ENCODE measurements at places on chromosomes 16 and 17.

GRCh38 chr16:21101631-21102420 lies 48.8 kb downstream of the DNAH3 start:
- peak; percentile 30 for DNase-seq

DNA sequence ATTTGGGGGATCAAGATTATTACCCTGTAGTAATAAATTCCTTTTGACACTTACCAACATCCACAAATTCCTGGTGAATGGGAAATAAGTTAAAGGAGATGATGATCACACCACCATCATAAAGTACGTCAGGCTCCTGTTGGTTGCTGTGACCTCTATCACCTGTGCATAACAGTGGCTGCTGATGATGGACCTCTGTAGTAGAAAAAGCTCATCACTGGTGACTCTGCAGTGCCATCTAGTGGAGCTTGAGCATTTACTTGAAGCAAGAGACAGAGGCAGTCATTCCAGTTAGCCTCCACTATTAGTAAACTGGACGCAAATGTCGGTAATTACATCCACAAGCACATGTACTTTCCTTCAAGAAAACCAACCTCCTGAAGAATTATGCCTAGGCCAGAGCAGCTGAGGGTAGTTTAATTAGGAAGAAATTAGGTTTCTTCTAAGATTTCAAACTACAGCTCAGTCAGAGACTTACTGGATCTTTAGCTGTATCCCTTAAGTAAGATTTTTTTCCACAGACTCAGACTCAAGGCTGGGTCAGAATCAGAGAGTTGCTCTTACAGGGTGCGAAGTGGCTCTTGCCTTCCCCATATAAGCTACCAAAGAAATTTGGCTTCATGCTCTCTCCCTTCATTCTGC lies 39.3 kb downstream of the CYB561 start:
- DNase-seq, result peak; percentile 40

- DNase-seq, result peak; percentile 30
These were observed 1.6 kb upstream of the N4BP1 start for GRCh38 chr16:48611329-48612137.

DNA sequence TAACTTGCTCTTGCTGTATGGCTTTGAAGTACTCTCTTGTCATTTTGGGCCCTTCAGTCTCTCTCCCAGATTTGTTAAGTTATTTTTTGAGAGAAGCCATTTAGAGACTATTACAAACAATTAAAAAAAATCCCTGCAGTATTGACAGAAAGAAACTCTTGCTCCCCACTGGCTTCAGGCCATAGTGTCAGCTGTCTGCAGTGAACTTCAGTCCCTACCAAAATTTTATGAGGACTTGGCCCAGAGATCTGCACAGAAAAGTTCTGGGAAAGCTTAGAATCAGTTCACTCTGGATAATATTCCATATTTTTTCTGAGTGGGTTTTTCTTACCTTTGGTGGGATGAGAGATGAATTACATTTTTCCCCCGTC lies 30.9 kb upstream of the SUPT4H1 start:
- DNase-seq, result no peak

- no peak for DNase-seq
These were observed 170.3 kb upstream of the RPH3AL start for GRCh38 chr17:522919-523318.

- no peak for DNase-seq
These were observed 12.5 kb downstream of the ARHGAP23 start for GRCh38 chr17:38440614-38441397.

GRCh38 chr17:27384726-27385125 lies 71.5 kb upstream of the KSR1 start:
- DNase-seq, result no peak

DNA sequence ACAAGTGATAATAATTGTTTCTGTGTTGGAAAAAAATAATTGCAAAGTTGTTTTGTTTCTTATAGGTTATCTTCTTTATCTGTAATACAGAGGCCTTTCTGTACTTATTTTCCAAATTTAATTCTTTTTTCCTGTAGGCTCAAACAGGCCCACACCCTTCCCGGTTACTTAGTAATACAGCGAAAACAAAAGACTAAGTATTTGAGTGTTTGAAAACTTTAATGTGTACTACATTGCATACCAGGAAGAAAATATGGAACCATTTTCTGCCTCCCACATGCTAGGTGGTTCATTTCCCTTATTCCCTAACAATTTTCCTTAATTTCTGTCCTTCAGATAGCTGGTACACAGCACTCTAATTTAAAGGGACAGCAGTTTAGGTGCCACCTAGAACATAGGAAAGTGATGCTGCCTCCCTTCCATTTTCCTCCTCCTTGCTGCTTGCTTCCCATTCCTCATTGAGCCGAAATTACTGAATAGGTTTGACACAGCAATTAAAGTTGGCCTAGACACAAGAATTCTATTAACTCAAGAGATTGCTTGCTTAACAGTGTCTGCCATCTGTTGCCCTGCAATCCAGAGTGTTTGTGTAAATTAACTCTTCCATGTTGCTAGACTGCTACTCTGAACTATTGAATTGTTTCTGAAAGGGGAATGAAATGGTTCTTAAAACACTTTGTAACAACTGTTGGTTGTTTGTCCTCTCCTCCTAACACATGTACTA lies 24.2 kb downstream of the CYB5B start:
- no peak for DNase-seq

DNA sequence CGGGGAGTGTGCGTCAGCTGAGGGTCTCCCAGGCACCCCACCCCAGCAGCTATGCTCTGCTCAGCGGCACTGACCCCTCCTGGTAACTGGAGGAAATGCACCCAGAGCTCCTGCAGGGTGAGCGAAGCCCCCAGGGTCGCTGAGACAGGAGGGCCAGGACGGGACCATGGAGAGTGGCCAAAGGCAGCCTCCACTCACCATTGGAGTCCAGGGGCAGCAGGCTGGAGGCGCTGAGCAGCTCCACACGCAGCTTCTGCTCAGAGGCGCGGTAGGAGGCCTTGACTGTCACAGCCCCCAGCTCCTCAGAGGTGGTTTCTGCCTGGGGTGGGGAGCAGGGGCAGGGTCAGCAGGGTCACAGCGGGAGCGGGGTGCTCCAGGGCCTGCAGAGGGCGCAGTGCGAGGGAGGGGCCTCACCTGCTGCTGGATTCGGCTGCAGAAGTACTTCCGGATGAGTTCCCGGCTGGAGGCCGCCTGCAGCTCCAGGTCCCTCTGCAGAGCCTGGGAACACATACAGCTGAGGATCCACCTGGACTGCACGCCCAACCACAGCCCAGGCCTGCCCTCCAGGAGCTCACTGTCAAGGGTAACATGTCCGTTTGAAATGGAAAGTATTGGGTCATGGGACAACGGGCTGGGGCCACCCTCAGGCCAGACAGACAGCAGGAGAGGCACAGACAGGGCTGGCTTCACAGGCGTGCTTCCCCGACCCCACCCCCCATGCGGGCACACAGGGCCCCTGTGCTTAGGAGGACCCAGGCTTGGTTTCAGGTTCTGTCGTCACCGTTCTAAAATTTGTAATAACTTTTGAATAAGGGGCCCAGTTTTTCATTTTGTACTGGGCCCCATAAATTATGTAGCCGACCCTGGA lies 13.8 kb downstream of the UNC13D start:
- DNase-seq, result peak; percentile 38

GRCh38 chr17:74930535-74931036 lies 5.1 kb upstream of the OTOP3 start:
- DNase-seq, result no peak

DNA sequence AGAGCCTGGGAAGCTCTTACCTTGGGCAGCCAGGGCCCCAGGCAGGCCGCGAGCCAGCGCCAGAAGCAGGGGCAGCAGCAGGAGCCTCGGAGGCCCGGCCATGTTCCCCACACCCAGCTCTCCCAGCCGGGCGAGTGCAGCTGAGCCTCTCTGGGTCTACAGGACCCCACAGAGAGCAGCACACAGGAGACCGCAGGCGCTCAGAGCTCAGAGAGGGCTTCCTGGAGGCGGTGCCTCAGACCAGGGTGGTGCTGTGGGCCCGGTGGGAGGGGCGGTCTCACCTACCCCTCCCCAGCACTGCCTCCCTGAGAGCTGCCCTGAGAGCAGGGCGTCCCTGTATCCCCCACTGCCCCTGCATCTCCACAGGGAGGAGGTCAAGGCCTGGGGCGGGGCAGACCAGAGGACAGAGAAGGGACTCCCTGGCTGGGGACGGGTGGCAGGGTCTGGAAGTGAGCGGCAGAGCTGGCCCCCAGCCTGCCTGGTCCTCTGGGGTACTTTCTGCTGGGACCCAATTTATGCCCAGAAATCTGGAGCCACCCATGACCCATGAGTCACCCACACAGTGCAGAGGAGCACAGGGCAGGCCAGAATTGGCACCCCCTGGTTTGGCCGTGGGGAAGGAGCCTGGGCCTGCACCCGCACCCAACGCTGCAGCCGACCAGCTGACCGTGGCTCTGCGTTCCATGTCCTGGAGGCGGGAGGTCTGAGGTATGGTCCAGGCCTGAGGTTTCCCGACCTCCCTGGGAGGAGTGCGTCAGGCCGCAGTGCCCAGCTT lies at the start of gene CD7:
Gene CD7 (minus strand): TSS at position 215 of the 775 bp plus-strand sequence. CDS start 113 bp downstream, at position 102.
- DNase-seq, result peak; percentile 61

DNA sequence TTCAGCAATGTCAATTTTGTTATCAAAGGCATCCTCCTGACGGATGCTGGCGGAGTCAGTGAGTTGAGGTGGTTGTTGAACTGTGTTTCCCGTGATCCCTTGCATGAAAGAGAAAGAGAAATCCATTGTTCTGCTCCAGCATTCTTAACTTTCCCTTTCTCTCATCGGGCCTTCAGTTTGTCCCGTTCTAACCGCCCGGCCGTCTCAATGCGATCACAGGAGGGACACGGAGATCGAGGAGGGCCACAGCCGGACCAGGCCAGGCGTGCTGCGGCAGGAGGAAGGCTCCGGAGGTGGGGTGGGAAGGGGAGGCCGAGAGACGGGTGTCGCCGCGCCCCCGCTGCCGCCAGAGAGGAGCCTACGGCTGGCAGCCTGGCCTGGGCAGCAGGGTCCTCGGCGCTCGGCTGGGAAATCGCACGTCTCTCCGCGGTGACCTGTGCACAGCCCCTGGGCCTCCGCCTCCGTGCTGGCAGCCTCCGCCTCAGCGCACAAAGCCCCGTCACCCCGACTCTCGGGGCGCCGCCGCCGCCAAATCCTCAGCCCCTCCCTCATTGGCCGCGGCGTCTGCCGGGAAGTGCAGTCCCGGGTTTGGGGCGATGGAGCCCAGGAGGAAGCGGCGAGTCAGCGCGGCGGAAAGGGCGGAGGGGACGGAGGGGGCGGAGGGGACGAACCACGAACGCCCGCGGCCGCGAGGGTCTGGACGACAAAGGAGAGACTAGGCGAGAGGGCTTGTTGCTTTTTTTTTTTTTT lies 38.1 kb downstream of the SOST start:
- DNase-seq, result peak; percentile 74

DNA sequence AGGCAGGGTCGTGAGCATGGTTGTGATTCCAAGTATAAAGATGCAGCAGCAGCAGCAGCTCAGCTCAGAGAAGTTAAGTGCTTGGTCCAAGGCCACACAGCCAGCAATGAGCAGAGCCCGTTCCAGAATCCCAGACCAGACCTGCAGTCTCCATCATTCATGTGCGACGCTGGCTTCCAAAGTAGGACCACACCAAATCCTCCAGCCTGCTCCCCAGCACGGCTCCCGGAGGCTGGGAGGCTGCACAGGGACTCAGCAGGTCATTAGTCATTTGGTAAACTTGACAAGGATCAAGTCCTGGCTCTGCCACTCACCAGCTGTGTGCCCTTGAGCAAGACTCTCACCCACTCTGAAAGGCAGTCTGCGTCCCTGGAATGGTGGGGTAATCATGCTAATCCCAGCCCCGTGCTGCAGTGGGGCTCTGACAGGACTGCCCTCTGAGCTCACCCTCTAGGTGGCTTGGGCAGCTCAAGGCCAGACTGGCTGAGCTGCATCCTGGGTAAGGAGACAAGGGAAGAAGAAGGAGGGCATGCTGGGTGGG lies 95.1 kb upstream of the TMEM132E start:
- DNase-seq, result no peak

GRCh38 chr16:69916462-69916861 lies 34.7 kb upstream of the CLEC18A start:
- DNase-seq, result no peak

- no peak for DNase-seq
These were observed 196.0 kb downstream of the MAF start for GRCh38 chr16:79404571-79404970.

DNA sequence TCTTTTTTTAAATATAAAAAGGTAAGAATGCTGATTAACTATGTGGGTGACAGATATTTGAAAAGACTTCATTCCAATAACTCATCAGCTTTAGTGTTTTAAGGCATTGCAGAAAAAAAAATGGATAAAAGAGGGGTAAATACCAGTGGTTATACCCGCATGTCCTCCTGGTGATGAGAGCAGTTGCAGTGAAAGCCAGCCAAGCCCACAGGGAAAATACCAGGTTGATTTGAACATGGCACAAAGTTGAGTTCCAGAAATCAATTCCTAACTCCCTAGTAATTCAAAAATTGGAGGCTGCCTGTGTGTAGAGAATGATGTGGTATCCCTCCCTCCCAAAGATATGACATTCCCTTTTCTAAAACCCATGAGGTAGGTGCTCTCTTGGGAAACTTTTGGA lies 453.2 kb upstream of the SOX9 start:
- DNase-seq, result no peak

GRCh38 chr17:74429604-74430384 lies 2.1 kb upstream of the GPRC5C start:
- no peak for DNase-seq

DNA sequence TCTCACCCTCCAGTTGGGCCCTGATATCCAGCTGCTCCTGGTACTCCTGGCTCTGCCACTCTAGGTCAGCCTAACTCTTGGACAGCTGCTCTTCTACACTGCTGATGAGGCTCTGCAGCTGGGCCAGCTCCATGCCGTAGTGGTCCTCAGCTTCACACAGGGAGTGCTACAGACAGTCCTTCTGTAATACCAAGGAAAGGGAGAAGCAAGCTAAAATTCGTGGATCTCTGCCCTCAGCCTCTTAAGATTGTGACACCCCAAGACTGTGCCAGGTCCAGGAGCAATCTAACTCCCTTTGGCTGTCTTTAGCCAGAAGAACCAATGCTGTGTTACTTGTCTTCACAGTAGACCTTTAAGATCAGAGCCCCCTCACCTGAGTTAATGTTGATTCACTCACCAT lies 7.7 kb upstream of the KRT38 start:
- DNase-seq, result no peak

Measured in stimulated activated CD4-positive, alpha-beta T cell treated with anti-CD3 and anti-CD28 coated beads, Interleukin-12 subunit alpha, Interleukin-12 subunit beta, amount 100 ng/mL, for 4 hours (primary cell).